ENCODE measurements at places on chromosomes 2 and 18.

- DNase-seq: no peak
These were observed 275 bp downstream of the HOXD8 start for GRCh38 chr2:176129813-176130146.

DNA sequence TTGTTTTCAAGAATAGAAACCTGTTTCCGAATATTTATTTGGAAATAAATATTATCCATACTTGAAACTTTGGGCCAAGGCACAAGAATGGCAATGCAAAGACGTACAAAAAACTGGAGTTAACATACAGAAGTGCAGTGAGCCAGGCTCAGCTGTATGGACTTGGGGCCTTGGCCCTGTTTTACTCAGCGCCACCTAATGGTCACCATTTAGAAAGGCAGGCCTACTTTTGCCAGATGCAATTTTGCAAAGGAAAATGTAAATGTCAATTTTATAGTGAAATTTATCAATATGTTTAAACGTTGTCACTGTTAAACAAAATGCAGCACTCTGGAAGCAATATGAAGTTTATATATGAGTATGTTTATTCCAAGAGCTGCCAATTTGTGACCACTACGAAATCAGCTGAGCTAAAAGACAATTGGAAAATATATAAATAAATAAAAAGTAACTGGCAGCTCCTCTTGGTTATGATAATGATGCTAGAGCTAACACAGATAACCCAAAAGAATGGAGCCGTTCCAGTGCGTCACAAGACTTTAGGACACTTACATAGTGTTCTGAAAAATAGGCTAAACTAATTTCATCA, 155.0 kb downstream of the ARHGAP15 start:
- peak; percentile 41 for DNase-seq

GRCh38 chr2:214560618-214561190, 149.8 kb downstream of the VWC2L start:
- no peak for DNase-seq

GRCh38 chr2:103025056-103025455, 263.2 kb downstream of the TMEM182 start:
- DNase-seq: no peak

DNA sequence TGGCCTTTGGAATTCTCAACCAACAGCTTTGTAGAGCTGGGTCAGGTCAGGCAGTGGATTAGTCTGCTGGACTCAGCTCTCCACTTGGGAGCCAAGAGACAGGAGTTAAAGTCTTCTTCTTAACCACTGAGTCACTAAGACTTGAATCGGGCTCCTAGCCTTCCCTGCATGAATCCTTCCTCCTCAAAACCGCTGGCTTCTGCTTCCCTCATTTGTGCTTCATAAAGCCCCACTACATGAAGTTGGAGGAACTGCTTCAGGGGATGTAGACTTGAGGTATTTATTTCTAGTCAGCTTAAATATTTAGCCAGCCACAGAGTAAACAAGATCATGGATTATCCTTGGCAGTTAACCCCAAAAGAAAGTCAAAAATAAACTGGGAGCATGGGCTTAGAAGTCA, 536.3 kb upstream of the TNP1 start:
- no peak for DNase-seq

DNA sequence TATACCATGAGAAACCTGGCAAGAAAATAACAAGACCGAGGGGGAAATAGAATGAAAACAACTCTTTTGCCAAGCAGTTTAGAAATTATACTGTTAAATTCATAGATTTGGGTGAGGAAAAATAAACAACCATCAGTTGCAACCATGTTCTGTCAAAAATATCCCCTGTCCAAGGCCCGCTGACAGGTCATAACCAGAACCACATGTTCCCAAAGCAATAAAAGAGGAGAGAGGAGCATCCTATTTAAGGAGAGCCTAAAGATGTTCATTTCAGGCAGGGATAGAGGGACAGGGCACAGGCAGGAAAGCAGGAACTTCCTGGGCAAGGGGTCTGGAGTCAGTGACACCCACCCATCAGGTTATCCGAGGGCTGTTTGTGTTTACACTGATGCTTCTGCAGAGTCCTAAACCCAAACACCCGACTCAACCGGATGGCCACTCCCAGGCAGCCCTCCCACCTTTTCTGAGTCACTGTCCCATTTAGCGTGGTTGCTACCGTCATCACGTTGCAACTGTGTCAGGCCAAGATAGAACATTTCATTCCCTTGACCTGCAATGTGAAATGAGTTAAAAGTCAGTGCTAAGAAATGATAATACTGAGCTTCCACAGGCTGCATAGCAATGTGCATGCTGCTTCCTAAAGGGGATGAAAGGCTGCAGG, 468.3 kb upstream of the RAB12 start:
- no peak for DNase-seq

GRCh38 chr18:34330308-34330707, 105.6 kb upstream of the NOL4 start:
- no peak for DNase-seq

DNA sequence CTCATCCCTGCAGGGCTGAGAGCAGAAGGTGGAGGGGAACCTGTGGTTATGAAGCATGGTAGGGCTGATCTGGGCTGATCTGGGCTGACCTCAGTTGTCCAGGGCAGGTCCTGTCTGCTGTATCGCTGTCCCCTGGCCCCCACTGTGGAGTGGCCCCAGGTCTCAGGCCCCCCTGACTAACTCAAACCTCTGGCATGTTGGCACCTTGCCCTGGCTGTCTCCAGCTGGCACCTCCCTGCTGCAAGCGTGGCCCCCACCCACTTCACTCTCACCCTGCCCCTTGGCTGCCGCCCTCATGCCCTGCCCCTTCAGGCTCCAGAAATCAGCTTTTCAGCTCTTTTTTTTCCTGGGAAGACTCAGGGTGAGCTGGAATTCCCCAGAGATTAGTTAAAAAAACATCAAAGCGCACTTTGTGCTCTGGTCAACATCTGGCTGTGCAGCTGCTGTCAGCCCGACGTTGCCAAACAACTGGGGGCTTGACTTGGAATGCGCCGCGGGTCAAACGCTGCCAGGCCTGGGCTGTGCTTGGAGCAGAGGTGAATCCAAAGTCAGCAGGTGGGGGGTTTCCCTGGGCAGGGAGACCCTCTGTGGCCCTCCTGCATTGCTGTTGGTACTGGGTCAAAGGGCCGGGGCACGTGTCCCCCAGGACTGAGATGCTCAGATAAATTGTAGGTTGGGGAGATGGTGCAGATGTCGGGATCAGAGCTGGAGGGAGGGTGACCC, 173.8 kb upstream of the HDAC4 start:
- DNase-seq: no peak

DNA sequence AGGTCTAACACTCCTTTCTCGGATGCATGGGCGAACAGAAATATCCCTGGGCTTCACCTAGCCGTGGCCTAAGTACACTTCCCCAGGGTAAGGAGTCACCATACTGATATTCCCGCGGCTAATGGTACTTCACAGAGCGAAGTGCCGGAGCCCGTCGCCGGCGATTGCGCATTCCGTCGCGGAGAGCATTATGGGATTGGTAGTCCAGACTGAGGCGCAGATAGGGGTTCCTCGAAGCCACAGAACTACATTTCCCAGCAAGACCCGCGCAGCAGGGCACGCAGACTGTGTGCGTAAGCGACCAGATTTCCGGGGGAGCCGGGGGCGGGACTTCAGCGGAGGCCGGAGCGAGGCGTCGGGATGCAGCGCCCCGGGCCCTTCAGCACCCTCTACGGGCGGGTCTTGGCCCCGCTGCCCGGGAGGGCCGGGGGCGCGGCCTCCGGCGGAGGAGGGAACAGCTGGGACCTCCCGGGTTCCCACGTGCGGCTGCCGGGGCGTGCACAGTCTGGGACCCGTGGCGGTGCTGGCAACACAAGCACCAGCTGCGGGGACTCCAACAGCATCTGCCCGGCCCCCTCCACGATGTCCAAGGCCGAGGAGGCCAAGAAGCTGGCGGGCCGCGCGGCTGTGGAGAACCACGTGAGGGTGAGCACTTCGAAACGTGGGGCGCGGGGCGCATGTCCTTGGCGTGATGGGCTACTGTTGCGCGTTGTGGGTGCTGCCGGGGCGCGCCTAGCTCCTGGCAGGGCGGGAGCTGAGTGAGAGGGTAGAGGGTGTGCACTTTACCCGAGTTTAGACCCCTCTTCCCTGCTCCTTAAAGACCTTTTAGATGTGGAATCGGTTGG, at the start of gene RPIA:
Gene RPIA (plus strand): TSS at position 335 of the 845 bp plus-strand sequence. CDS start 26 bp downstream, at position 361.
- peak; percentile 99 for DNase-seq

- no peak for DNase-seq
These were observed 82.4 kb upstream of the TGIF1 start for GRCh38 chr18:3367491-3368091.

- DNase-seq: no peak
These were observed 205.1 kb downstream of the RND3 start for GRCh38 chr2:150282357-150282756.

GRCh38 chr2:22890132-22890531, 494.8 kb upstream of the KLHL29 start:
- no peak for DNase-seq

DNA sequence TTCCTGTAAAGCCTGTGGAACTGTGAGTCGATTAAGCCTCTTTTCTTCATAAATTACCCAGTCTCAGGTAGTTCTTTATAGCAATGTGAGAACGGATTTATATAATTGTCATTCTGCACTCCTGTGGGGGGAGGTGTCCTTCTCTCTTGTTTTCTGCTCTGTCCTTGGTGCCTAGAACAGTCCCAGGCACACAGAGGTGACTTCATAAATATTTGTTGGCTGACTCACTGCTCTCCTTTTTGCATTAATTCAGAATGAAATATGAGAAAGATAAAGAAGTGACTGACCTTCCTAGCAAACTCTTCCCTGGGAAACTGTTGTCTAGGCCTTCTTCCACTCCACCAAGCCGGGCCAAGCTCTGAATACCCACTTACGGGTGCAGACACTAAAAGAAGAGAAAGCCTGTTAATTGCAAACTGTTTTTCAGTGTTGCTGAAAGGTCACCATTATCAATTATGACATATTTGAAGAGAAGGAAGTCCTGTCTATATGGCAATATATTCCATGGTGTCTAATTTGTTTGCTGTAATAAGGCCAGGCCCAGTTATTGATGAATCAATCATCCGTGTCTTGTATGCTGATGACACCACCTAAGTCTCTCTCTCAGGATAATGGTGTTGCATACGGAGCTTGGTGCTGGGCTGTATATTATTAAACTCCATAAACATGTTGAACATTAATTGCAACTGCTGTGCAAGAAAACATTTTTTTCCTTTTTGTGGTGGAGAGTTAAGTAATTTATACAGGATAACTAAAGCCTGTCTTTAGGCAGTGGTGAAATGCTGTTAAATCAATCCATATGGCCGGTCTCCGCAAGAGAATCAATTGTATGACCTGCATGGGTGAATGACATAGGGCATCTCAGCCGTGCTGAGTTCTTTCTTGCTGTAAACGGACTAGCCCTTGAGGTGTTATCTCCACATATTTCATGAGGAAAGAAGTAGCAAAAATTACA, 567.5 kb downstream of the SLC4A3 start:
- DNase-seq: no peak

DNA sequence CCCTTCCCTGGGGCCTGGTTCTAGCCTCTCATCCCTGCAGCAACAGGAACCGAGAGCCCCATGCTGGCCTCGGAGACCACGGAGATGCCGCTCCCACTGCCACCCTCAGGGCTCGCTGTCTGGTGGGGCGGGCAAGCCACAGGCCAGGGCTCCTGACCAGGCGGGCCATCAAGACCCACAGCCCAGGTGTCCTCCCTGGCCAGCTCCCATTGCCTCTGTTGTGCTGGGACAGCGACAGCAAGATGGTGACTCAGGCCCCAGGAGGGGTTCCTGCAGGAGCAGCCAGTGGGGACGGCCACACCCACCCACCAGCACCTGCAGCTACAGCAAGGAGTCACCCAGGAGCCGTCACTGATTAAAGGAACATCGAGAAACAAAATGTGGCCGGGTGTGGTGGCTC, 7.4 kb downstream of the KLHL30 start:
- DNase-seq: no peak

DNA sequence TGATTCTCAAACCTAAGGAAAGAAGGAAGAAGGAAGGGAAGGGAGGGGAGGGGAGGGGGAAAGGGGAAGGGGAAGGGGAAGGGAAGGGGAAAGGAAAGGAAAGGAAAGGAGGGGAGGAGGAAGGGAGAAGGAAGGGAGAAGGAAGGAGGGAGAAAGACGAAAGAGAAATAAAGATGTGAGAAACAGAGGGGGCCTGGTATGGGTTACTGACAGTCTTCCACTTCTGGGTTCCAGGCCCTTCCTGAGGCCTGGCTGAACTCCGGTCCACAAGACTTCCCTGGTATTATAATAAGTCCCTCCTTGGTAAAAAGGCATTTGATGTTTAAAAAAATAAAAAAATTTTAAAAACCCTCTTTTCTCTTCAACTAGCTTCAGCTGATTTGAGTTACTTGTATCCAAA, 17.4 kb downstream of the SLC4A5 start:
- DNase-seq: no peak

DNA sequence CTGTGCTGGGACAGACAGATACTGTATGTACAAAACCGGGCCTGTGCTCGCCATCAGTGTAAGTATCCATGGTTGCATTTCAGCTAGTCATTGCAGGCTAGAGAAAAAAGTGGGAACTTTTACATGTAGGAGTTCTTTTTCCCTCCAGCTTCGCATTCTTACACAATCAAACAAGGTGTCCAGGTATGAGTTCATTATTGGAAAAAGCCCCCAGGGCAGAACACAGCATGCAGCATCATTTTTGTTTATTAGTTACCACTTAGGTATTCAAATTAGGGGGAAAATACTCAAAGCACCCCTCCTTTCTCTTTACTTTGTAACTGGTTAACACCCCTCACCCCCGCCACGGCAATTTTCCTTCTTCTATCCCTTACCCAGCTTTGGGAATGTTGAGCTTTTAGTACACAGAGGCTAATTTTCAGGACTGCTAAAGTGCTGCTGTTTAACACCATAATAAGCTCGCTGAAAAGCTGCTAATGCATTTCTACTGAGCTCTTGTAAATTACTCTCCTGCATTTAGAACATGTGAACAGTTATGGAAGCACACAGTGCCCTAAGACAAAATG, 13.6 kb downstream of the UPP2 start:
- DNase-seq: no peak

GRCh38 chr18:11981543-11982366, 448 bp downstream of the IMPA2 start:
- peak; percentile 11 for DNase-seq

DNA sequence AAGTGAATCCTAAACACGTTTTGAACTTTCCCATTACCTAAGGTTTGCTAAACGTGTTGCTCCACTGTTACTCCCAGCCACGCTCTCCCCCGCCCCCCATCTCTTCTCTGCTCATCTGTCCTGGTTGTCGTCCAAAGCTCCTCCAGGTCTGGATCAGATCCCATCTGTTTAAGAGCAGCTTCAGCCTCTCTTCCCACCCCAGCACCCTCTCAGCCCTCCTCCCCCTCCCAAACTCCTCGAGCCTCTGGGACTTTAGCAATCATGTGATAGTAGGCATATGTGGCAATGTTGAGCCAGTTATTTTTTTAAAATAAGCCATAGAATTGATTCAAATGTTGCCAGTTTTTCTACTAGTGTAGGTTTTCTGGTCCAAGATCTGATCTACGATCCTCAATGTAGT, 20.0 kb upstream of the LPIN1 start:
- no peak for DNase-seq

GRCh38 chr2:177053038-177053437, 159.6 kb upstream of the HNRNPA3 start:
- DNase-seq: no peak

All from DND-41 (cell line).